ENCODE measurements at places on chromosomes 5 and 9.

- DNase-seq, result no peak
Measured at GRCh38 chr9:86868616-86869015, 78.7 kb downstream of the GAS1 start.

- DNase-seq, result no peak
Measured at GRCh38 chr5:124557761-124558160, 188.7 kb downstream of the ZNF608 start.

DNA sequence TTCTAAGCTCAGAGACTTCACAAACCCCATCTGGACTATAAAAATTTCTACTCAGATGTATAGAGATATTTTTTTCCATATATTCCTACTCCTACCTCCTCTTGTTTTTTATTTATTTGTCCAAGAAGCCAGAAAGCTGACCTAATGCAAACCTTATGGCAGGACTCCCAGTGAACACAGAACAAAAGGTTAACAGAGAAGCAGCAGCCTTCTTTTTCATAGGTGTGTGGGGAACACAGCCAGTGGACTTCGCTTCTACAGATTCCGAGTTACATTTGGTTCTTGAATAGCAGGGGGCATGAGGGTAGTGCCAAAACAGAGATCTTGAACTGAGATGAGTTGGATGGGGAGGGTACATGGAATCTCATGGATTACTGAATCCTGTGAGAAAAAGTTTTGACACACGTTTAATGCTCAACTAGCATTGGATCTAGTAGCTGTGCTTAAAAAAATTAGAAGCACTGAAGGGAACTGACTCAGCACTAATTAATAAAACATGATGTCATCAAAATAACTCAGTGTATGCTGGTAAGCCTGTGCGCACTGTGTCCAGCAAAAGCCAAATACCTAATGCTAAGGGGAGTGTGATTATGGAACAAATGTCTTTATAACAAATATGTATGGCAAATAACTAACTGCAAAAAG lies 240.1 kb downstream of the GABRB2 start:
- DNase-seq, result no peak

GRCh38 chr5:82151204-82151603 lies 127.0 kb downstream of the RPS23 start:
- no peak for DNase-seq

DNA sequence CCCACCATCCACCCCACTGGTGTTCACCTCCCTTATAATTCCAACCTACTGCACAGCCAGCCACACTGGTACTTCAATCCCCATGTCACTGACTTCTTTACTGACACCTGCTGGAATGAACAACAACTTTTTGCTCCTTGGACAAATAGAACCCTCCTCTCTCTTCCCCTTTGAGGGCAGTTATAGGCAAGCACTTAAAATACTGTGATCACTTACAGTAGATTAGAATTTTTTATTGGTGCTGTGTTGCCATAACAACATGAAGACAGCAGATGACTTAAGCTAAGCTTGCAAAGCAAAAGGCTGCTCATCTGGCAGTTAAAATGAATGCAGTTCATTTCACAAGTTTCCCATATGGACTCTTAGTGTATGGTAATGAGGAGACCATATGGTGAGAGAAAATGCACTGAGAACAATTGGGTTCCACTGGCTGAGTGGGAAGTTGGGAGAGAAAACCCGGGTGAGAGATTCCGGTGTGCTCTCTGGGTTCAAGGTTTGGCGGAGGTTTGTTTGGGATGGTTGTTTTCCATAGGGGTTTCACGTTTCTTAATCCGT lies 374.3 kb downstream of the EBF1 start:
- peak; percentile 95 for DNase-seq

DNA sequence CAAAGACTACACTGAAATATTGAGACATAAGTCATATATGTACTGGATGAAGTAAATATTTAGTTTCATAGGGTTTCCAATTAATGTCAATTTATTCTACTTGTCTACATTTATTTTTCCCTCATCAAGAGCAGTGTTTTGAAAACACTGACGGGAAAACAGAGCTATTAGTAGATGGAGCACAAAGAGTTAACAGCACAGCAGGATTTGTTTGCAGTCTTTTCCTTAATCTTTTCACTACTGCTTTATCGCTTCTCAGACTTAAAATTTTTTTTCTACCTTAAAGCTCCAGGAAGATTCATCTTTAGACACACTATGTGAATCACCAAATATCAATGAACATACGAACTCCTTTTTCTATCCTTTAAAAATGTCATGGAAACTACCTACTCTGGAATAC lies 25.6 kb downstream of the PGGT1B start:
- DNase-seq, result no peak

DNA sequence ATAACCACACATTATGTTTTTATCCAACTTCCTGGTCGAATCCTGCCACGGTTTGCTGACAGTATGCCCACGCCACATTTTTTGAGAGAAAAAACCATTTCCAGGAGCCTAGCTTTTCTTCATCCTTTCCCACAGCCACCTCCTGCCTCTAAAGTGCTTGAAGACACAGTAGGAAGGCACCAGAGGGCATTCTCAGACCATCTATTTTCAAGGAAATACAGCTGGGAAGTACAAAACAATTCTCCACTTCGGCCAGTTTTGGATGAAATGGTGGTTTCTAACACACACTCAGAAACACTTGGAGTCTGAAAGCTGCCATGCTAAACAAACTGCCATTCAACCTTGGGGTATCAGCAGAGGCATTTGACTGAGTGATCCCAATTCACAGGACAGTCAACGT lies 86.3 kb upstream of the RPS23 start:
- DNase-seq, result peak; percentile 24

Measured in NCI-H524 (cell line).